ENCODE measurements at places on chromosomes 12 and 14.

GRCh38 chr14:100158566-100159093 is 815 bp downstream of the DEGS2 start:
- DNase-seq, result no peak

DNA sequence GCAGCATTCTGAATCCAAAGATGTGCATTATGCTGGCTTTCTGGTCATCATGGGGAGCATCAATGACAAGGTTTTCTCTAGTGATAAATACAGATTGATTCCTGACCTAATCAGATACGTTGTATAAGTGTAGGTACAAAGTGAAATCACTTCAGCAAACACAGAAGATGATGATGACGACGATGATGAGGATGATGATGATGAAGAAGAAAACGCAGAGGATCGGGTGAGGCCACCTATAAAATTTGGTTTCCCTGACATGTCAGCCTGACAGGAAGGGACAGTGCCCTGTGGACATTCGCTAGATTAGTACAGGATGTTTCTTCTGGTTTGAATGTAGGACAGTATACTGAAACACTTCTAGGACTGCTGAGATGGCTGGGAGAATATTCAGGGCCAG is 20.2 kb downstream of the RNF34 start:
- DNase-seq, result no peak

DNA sequence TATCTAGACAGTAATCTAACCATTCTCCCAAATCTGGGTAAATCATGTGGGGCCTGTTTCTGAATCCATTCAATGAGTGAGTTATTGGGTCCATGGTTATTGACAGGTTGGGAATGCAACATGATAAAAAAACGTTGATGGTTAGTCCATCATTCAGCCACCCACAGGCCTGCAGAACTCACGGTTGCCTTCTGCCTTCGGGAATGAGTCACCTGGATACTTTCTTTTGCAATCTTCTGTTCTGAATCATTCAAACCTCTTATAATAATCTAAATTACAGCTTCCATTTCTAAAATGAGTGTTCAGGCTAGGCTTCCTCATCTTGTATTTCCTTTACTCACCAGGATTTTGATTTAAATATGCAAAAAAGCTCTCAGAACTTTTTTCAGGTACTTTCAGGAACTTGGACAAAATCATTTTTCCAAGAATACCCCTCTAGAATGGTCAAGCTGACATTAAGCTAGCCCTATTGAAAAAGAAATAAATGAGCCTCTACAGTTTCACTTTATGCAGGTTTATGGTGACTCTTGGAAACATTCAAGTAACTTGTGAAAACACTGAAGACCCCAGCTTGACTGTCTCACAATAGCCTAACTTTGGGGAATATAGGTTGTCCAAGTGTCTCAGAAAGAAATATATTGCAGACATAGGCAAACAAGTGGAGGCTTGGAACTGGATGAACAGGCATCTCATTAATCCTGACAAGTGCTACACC is 94.4 kb downstream of the KCNK10 start:
- DNase-seq, result no peak

- DNase-seq, result no peak
Observed at GRCh38 chr12:77407931-77408330, 342.6 kb upstream of the E2F7 start.

GRCh38 chr12:130286041-130286440 is 51.6 kb upstream of the PIWIL1 start:
- no peak for DNase-seq

DNA sequence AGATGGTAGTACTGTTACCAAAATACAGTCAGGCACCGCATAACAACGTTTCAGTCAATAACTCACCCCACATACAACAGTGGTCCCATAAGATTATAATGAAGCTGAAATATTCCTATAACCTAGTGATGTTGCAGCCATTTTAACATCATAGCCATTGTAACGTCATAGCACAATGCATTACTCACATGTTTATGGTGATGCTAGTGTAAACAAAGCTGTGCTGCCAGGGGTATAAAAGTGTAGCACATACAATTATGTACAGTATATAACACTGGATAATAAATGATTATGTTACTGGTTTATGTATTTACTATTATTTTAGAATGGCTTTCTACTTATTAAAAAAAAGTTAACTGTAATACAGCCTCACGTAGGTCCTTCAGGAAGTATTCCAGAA is 37.0 kb downstream of the GPR137C start:
- DNase-seq, result no peak

- DNase-seq, result no peak
Observed at GRCh38 chr14:24094841-24095270, 745 bp downstream of the PCK2 start.

GRCh38 chr14:54109521-54110120 is 153.0 kb upstream of the BMP4 start:
- no peak for DNase-seq

GRCh38 chr12:19208456-19208855 is 78.9 kb downstream of the PLEKHA5 start:
- DNase-seq, result no peak

DNA sequence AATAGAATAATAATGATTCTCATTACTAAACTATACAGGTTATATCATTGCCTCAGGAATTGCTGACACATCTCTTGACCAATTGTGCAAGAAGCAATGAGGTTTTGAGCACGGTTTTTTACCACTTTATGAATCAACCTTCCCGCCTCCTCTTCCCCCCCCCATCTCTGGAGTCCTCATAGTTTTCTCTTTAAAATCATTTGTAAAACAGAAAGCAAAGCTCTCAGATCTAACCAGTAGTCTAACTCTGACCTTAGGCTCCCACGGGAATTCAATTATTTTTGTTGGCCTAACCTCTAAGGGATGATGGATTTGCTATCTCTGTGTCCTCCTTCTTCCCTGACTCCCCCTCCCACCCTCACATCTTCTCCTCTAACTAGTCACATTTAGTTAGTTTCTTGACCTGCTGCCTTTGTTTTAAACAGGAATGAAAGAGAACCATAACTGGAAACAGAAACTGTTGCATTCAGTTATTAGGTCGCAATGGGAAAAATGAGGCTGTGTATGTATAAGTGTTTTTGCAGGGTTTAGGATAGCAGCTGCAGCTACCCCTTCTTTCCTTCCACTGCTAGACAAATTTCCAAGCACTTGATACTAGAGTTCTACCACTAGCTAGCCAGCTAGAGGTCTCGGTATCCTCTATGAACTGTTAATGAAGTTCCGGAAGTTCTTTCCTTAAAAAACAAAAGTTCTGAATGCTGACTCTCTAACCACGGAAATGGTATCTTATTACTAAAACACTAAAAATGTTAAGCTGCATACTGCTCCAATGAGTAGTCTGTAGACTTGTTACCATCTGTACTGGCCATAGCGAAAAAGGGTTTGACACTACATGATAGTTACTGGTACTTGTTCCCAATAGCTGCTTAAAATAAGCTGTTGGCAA is 65.4 kb downstream of the TAOK3 start:
- no peak for DNase-seq

DNA sequence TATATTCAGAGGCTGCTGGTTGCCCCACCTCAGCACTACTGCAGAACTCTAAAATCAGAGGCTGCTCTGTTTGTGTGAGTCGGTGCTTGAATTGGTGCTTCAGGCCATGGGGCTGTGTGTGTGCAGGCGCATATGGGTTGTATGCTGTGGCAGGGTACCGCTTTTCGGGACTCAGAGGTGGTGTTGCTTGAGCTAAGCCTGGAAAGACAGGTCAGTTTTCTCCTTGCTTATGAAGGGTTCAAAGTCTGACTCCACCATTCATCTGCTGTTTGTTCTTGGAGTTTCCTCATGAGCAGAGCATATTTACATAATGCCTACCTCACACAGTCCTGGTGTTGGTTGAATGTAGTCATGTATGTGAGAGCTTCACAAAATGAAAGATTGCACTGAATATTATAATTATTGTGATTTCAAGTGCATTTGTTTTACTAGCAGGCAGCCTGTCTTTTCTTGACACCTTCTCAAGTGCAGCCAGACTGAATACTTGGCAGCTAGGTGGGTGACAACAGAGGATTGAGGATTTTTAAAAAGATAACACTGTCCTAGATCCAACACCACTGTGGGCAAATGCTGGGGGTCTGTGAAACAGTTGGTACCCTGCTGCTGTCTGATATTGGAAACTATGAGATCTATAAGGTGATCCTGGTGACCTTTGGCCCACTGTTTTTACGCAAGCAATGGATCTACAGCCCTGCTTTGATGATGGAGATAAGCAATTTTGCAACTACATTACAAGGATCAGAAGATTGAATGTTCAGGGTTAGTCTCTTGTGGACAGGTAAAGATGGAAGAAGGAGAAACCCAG is 1.0 kb upstream of the ANG start:
- no peak for DNase-seq

DNA sequence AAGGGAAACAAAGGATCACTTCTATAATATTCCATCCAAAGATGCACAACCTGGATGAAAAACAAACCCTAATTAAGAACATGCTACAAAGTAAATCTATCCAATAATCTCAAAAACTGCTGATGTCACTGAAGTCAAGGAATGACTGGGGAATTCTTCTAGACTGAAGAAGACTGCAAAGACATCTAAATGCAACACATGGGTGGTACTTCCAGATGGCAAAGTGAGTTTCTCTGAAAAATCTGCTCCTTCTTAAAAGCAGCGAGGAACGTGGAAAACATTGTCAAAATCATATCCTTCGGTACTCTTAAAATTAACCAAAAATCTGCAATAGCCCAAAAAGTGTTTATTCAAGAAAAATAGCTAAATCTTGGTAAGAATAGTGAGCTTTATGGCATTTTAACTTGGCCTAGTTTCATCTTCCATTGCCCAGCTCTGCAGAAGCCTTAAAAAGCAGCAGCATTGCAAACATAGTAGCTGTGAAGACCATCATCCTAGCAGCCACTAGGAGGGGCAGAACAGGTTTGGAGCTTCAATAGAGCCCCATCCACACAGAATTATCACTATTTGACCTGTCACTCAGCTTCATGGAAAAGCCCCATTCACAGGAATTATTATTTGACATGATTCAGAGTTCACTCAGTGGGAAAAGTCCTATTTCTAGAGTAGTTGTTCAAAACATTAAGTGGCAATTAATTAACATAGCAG is 7.4 kb downstream of the CLEC14A start:
- no peak for DNase-seq

DNA sequence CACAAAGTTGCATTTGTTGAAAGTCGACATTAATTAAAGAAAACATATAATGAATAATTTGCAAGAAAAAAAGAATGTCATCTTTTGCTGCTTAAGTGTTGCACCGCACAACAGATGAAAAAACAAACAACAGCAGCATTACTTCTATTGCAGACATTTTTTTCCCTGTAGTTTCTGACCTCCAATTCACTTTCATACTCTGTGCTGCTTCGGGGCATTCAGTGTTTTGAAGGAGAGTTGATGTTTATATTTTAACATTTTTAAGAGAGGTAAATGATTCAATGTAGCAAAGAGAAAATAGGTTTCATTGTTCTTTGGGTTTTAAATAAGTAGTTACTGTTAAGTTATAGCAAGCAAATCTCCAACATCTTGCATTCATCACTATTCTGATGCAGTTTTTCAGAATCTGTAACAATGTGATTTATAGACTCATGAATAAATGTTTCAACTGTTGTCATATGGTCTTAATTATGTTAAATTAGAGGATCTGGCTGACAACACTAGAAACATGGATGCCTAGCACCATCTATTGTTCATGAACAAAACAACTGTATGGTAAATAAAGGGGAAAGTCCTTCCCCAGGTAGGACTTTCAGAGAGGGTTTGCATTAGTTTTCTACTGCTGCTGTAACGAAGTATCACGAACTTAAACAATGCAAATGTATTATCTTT is 168.1 kb downstream of the BCAT1 start:
- DNase-seq, result no peak

DNA sequence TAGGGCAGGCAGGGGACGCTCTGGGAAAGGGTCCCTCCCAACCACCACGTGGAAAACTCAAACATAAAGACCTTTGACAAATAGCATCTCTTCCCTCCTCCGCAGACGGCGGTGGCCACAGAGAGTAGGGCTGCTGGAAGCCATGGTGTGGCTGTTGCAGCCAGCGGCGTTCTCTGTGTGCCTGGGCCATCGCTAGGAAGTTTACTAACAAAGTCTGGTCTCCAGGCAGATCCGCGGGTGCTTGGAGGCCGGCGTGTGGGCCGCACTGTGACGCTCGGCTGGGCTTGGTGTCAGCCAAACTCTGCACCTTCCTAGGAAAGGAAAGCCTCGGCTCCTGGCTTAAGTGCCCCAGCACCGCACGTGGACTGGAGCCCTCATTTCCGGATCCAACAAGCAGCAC is 65.6 kb downstream of the CCDC88C start:
- DNase-seq, result no peak

DNA sequence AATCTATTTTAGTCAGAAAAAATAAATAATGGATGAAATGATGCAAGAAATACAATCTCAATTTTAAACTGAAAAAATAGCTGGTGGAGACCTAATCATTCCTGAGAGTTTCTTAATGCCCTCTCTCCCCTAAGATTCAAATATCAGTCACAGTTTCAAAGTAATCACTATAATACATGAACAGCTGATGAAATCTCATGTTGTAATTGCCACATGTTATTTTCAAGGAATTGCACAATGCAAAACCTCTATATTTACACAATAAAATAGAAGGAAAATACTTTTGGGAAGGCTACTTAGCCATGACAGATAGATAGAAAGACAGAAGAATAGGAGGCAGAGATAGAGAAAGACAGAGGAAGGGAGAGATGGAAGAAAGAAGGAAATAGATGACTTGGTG is 18.2 kb downstream of the IFNG-AS1 start:
- no peak for DNase-seq

- no peak for DNase-seq
Observed at GRCh38 chr12:69430942-69431590, 39.1 kb upstream of the FRS2 start.

DNA sequence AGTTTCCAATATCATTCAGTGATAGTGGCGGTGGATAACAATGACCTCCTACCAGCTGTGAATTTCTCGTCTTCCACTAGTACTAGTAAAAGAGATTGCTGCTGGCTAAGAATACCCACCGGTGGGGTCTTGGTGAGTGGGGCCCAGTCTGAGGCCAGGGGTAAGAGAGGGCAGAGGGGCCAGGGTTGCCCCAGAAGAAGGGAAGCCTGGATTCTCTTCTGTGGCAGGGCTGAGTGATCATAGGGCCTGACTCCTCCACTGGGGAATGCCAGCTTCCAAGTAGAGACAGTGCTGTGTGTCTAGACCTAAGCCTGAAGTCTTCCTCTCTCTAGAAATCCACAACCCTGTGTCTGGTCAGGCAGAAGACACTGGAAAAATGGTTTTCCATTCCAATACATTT is 5.8 kb upstream of the TMEM63C start:
- no peak for DNase-seq

Measured in stimulated activated CD8-positive, alpha-beta memory T cell treated with anti-CD3 and anti-CD28 coated beads, Interleukin-7, amount 100 ng/mL, for 1 hour (primary cell).